ENCODE measurements at places on chromosomes 2 and 18.
A peak's percentile ranks its signal among the peaks of the same experiment; 100 is the strongest.

DNA sequence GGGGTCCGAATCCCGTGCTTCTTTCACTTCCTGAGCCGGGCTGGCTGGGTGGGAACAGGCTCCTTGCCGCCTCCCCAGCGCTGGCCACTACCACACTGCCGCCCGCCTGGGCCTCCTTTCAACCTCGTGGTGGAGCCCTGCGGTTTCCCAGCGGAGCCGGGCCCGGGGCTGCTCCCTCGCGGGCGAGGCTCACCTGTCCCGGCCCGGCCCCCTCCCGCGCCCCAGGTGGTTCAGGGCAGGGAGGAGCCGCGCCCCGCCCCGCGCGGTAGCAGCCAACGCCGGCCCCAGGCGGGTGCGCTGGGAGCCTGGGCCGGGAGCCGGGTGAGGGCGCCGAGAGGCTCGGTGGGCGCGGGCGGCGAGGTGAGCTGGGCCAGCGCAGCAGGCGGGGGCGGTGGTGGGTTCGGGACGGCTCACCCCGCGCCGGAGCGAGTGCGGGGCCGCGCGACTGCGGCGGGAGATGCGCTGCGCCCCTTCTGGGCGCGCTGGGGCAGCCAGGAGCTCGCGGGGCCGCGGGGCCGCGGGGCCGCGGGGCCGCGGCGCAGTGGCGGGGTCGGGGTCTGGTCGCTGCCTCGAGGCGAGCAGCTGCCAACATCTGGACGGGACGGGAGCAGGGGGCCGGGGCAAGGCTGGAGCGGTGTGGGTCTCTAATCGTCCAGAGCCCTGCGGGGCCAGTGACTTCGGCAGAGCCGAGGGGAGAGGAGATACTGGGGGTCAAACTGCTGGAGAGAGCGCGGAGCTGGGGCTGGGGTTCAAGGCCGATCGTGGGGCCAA is at the start of gene LYPD6B:
Gene LYPD6B (plus strand): TSS at position 258 of the 771 bp plus-strand sequence. CDS start 92,250 bp downstream, outside the sequence.
- DNase-seq, result peak; percentile 59

DNA sequence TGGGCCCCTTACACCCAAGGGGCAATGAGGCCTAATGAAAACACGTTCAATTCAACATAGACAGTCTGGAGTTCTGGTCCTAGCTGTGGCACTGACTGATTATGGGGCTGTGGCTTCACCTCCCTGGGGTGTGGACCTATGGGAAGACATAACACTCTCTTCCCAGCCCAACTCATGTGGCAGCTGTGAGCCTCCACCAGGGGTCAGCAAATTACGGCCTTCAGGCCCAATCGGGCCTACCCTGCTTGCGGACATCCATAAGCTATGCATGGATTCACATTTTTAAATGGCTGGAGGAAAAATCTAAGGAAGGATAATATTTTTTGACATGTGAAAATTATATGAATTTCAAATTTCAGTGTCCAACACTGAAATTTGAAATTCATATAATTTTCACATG is 101.3 kb downstream of the LOXHD1 start:
- DNase-seq, result peak; percentile 30

- no peak for DNase-seq
Observed at GRCh38 chr2:148475626-148476025, 168.9 kb upstream of the EPC2 start.

GRCh38 chr2:212732860-212733259 is 194.3 kb upstream of the ERBB4 start:
- no peak for DNase-seq

GRCh38 chr2:118747637-118748036 is 99.8 kb downstream of the EN1 start:
- no peak for DNase-seq

DNA sequence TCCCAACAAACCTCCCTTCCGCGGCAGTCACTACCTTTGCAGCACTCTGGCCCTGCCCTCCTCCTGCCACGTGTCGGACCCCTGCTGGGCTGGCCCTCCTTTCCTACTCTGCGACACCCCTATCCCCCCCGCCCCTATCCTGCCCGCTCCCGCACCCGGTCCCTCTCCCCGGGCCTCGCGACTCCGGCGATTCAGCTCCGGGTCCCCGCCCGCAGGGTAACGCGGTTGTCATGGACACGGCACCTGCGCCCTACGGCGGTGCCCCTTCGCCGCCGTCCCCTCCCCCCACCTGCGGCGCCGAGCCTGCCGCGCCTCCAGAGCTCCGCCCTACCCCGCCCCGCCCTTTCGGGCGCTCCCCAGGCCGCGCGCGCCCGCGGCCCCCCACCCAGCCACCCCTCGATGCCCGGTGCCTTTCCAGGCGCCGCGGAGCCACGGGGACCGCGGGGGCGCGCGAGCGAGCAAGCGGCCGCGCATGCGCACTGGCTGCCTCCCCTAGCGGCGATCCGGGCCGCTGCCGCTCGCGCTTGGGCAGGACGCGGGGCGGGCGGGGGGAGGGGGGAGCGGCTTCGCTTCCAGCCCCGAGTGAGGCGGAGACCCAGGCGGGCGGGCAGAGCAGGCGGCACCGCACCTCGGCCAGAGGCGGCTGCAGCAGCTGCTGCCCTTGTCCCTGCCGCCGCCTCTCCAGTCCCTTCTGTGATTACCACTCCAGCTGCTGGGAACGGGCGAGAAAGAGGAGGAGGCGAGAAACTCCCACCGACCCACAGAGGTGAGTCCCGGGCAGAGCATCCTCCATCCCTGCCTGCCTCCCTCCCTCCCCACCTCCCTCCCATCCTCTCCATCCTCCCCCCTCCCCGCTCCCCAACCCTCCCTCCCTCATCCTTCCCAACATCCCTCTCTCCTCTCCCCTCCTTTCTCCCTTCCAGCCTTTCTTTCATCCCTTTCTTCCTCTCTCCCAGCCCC is at the start of gene CTNNA2:
Gene CTNNA2 (plus strand): TSS at position 610 of the 960 bp plus-strand sequence.
- peak; percentile 90 for DNase-seq

DNA sequence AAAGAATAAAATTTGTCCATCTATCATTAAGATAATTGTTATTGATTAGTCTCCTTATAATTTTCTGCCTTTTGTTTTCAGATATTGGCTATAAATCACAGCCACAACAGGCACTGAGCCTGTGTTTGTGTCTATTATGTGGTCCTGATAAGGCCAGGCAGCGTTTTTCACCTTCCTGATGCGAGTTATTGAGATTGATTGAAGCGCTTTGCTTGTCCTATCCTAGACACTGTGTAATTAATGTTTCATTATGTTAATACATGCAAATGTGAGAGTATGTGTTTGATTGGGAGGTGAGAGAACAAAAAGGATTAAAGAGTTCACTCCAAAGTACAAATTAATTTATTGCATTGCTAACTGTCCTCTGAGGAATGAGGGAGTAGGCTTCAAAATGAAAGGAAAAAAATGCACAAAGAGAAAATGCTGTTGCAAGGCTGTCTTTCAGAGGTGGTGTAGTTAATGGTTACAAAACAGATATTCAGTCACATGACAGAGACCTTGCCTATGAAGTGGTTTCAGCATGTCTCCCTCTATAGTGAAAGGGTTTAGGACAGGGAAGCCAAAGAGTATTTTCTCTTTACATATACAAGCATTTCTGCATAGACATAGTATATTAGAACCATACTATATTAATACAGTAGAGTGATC is 391.1 kb downstream of the DCC start:
- DNase-seq, result no peak

- no peak for DNase-seq
Observed at GRCh38 chr2:140185076-140185475, 1404.9 kb upstream of the NXPH2 start.

GRCh38 chr2:30709516-30709915 is 97.7 kb downstream of the CAPN13 start:
- DNase-seq, result no peak

DNA sequence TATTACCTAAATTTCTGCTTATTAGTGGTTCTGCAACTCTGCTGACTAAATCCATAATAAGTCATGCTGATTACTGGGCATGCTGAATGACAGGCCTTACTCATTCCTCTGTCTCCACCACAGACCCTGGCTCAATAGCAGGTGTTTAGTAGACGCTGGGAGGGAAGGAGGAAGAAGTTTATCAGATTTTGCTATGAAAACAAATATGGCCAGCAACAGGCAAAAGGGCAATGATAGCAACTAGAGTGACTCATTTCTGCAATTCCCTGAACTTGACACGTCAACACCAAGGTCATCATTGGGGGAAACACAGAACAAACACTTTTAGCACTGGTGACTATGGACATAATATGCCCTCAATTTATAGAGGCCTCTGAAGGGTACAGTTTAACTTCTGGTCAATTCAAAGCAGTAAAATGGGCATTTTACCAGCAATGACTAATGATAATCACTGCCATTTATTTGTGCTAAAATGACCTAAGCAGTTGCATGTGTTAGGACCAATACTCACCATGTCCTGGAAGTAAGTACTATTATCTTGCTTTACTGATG is 35.2 kb downstream of the TMEM163 start:
- no peak for DNase-seq

DNA sequence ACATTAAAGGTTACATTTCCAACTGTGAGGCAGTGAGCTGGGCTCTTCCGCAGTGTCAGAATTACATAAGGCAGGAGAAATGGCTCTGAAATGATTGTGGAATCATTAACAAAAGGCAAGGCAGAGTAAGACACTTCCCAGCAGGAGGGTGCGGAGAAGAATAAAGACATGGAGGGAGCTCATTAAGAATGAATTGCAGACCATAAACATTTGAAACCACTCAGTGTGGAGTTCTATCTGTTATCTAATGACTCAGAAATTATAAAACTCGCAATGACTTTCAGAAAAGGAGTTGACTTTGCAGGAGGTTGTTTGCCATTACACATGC is 77.0 kb downstream of the SMIM21 start:
- DNase-seq, result no peak

DNA sequence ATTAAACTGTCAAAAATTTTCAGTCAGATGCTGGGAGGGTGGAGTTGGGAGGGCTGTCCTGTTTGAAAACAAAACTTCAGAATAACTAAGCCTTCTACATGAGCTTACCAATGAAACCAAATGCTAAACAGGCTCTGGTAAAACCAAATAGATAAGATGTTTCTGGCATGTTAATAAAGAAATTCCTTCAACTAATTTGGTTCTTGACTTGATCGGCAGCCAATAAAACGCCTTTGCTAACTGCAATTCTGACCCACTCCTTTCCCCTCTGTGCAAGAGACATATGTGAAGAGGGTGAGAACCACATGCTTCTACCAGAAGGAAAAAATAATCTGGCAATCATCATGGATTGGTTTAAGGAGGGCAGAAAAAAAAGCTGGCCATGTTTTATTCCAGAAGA is 20.9 kb downstream of the MAP4K3 start:
- DNase-seq, result no peak

DNA sequence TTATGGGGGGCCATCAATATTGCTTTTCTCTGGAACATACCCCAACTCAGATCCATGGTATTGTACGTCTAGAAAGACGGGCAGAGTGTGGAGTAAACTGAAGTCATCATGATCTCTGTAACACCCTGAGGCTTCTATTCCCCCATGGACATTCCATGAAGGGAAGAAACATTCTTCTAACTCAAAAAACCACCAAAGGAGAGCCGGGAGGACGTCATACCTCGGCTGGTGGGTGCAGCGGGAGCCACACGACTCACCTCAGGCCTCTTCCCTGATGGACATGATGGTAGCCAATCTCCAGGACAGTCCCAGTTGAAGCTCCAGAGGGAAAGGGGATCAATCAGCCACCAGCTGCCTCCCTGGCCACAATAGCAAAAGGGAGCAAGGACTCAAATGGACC is 127.3 kb downstream of the MREG start:
- no peak for DNase-seq

DNA sequence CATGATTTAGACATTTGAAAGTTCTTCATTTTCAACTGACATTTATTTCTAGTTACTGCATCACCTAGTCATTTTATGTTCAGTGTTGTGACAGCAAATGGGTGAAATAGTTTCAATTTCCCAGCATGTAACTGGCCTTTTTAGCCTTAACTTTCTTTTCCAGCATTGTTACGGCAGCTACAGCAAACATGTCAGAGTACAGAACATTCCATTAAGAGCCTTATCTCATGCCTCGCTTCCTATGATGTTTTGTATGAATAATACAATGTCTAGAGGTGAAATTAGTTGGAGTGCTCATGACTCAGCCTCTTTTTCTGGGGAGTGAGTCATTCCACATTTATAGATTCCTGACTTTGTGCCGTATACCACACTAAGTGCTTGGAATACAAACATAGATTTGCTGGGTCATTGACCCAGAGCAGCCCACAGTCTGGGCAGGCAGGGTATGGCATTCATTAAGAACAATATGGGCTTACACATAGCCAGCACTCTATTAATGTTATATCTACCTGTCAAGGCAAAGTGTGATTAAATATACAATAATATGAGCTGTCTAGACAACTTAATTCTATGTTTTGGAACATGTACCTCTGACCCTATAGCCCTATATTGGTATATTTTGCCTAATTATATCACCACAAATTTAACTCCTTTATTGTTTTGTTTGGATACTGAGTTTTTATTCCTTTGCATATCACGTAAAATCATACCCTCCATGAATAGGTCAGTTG is 72.2 kb downstream of the MAP2 start:
- peak; percentile 68 for DNase-seq

DNA sequence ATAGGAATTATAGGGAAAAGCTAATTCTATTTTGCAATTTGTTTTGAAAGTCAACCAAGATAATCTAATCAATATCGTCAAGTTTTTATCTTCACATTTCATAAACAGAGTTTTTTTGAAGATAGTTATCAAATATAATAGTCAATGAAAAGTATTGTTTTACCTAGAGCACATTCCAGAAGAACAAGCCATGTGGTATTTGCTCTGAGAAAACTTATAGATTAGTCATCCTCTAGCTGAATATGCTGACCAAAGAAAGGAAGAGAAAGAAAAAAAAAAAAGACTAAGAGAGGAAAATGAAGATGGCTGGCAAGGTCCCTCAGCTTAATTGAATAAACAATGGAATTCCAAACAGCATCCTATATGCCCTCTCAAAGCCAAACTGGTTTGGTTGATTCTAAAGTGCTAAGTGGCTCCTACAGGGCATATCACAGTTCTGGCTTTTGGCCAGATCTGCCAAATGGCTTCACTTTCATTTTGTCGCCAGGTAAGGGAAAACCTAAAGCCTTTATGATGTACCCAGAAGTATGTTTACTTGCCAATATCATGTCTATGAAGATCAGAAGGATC is 132.6 kb downstream of the VWC2L start:
- DNase-seq, result no peak

GRCh38 chr2:55838653-55839052 is 84.9 kb downstream of the EFEMP1 start:
- DNase-seq, result no peak

DNA sequence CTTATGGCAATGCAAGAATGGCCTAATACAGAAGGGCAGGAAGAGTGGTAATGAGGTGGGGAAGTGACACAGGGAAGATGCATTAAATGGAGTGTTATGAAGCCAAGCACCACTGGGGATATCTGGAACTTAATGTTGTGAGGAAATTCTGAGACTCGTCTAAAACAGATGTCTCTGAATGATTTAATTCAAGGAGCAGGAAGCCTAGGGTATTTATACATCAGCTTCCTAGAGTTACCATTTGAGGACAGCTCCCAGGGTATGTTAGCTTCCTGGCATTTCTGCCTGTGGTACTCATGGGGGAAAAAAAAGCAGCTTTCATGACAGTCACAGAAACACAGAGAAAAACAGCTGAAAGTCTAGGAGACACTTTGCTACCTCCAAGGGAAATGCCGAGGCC is 989.5 kb downstream of the CBLN2 start:
- DNase-seq, result no peak

Measured in HEK293T (cell line).